ENCODE measurements at places on chromosomes 3 and 15.

DNA sequence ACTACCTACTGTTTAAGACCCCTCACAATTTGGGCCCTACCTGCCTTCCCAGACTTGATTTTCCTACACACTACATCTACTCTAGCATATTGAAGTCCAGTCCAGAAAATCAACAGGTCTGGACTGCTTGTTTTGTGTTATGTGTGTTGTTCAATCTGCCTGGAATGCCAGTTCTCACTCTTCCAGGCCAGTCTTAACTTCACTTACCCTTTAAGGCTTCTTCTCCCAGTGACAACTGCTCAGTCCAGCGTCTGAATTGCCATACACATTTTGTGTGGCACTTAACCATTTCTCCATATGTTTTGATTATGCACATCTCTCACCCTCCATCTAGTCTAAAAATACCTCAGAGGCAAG, 1.1 kb downstream of the TICRR start:
- DNase-seq: no peak

DNA sequence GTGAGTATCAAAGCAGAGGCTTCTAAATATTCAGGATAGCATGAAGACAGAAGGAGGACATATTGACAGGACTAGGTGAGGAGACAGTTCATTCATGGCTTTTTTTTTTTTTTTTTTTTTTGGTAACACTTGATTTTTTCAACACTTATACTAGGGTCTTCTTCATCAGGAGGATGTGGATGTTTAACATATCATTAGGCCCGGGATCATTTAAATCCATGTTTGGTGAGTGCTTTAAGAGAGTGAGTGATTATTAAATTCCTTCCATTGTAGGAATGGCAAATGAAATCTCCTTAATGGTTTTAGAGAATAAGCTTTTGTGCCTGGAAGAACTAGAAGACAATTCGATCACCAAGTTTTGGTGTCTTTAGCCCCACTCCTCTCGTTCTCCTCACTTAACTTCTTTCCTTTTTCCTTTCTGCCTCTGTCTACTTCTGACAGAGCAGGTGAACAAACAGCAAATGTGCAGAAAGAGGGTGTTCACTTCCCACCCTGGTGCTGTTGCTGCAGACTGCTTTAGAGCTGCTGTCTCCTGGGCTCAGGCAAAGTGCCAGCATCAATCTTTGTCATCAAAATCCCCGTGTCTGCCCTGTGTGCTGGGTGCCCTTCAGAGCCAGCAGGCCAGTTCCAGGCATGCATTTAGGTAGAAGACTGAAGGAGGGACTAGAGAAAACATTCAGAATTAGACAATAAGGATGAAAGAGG, 35.6 kb upstream of the RAB11A start:
- DNase-seq: peak; percentile 24

DNA sequence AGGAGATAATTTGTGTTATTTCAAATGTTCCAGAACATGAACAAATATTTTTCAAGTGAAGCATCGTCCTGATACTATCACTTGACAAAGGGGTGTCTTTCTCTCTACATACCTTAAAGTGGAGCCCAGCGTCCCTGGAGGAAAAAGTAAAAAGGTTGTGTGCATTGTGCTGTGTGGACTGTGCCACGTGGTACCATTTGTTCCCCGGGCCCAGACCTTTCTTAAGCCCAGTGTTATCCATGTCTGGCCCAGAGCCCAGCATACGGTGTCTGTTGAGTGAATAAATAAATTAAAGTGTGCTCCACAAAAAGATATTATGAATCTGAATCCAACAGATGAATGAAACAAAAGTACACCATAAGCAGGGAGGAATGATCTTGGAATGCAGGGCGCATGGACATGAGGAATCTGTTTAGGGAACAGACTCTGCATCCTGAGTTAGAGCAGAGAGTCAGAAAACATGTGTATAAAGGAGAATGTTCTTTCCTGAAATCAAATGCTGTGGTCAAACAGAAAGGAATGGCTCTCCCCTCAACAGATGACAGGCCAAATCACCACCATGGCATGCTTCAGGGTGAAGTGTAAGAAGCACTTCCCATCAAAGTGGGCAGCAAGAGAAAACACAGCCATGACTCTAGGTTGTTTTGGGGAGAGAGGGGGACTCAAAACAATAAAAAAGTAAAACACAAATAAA, 8.1 kb upstream of the PRSS50 start:
- no peak for DNase-seq

DNA sequence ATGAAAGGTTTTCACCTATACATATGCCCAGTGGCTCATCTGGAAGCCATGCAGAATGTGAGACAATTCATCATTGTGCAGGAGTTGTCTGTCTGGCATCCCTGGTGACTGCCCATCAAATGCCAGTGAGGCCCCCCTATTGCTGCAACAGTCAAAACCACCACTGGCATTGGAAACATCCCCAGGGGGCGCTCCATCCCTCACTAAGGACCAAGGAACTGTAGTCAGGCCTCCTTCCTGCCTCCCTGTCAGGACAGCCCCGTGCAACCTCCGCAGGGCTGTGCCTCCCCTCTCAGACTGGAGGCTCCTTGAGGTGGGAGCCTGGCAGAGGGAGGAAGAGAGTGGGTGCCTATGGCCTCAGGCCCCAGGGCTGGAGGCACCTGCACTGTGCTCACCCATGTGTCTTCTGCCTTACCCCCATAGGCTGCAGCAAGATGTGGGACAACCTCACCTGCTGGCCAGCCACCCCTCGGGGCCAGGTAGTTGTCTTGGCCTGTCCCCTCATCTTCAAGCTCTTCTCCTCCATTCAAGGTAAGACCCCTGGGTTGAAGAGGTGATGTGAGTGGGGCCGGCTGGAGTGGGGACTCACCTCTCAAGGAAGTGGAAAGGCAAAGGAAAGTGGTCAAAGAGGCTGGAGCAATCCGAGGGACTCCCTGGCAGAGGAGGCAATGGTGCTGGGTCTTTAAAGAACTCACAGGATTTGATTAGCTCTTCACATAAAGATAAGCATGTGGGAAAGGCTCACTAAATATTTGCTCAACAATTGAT, 16.5 kb downstream of the VIPR1 start:
- DNase-seq: no peak
